ENCODE measurements at places on chromosomes 4 and X. TPM values are rescaled to one million over a fixed set of nuclear protein-coding genes. Genes with fewer than 3 reads are reported as not detected.

Gene C4orf51
- not detected for total RNA-seq

Gene RIPPLY1
- not detected for total RNA-seq

Gene SLC6A14
- not detected for total RNA-seq

Gene IGFBP7
- total RNA-seq: 311 TPM

Gene POLN
- 1.1 TPM for total RNA-seq

Gene FAM47E
- total RNA-seq: not detected

Gene GPC3
- not detected for total RNA-seq

Gene SYN1
- 1.1 TPM for total RNA-seq

Gene CLGN
- 2.7 TPM for total RNA-seq

Gene SMPX
- total RNA-seq: not detected

Gene CHST7
- 21.0 TPM for total RNA-seq

Gene NPY2R
- total RNA-seq: not detected

Gene WNK3
- total RNA-seq: 0.29 TPM

Gene HS6ST2
- total RNA-seq: 0.22 TPM

Gene USP17L5
- total RNA-seq: not detected

Gene SPANXB1
- total RNA-seq: not detected

Gene NHSL2
- 1.4 TPM for total RNA-seq

Gene GPR50
- not detected for total RNA-seq

Gene CFP
- 0.57 TPM for total RNA-seq

Gene PDE5A
- total RNA-seq: 85.3 TPM

Gene TRMT10A
- 5.7 TPM for total RNA-seq

Gene GABRA4
- total RNA-seq: not detected

Gene CRMP1
- total RNA-seq: under 0.01 TPM

Gene FRG2
- total RNA-seq: not detected

Gene RADX
- total RNA-seq: not detected

Gene TMEM150C
- not detected for total RNA-seq

Gene MAGIX
- 1.1 TPM for total RNA-seq

Gene BEX3
- 115 TPM for total RNA-seq

Gene ARHGAP4
- total RNA-seq: 1.1 TPM

Gene CXCL11
- 0.14 TPM for total RNA-seq

Gene PHKA1
- total RNA-seq: 9.3 TPM

Gene HAND2
- total RNA-seq: 70.2 TPM

Gene CXCL10
- total RNA-seq: 0.43 TPM

Gene REPS2
- 0.14 TPM for total RNA-seq

Gene TENM3
- 23.0 TPM for total RNA-seq

Gene ARHGAP6
- total RNA-seq: 4.4 TPM

Gene PRDM8
- 29.3 TPM for total RNA-seq

Gene UGT8
- 0.14 TPM for total RNA-seq

Gene SOWAHD
- total RNA-seq: not detected

Gene IDH3G
- 81.2 TPM for total RNA-seq

Gene PAGE2
- not detected for total RNA-seq

Gene ADH1B
- not detected for total RNA-seq

Gene CPZ
- total RNA-seq: 1.6 TPM

Gene GAGE1
- not detected for total RNA-seq

Gene EGFL6
- total RNA-seq: 7.7 TPM

Gene UNC5C
- total RNA-seq: under 0.01 TPM

Gene BANK1
- total RNA-seq: 0.22 TPM

Gene MAGEA9B
- not detected for total RNA-seq

Gene GUCY1A1
- 0.14 TPM for total RNA-seq

Gene TRIML2
- total RNA-seq: 3.3 TPM
